Fibroblast of villous mesenchyme (primary cell): ENCODE measurements at places on chromosomes 2 and 18. TPM values are rescaled to one million over a fixed set of nuclear protein-coding genes. Genes with fewer than 3 reads are reported as not detected.

DNA sequence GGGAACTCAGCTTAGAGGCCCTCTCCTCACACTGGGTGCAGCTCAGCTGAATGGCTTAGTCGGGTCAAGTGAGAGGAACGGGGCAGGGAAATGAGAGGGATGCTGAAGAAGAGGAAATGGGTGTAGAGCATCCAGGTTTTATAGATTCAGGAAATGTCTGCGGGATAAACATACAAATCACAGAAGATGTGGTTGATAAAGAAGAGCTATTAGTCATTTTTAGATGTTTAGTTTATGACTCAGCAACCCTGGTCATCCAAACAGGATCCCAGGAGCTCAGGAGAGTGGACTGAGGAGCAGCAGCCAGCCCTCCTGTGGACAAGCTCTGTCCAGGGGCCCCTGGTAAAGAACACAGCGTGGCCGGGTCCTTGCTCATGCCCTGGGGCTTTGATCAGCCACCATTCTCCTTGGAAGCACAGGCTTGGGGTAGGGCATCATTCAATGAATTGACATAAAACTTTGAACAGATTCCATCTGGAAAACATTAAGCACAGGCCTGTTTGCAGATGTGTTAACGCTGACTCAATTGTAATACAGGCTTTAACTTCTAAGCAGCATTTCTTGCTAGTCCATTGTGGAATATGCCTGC is 83.0 kb downstream of the NPAS2 start:
- peak; percentile 97 for DNase-seq

DNA sequence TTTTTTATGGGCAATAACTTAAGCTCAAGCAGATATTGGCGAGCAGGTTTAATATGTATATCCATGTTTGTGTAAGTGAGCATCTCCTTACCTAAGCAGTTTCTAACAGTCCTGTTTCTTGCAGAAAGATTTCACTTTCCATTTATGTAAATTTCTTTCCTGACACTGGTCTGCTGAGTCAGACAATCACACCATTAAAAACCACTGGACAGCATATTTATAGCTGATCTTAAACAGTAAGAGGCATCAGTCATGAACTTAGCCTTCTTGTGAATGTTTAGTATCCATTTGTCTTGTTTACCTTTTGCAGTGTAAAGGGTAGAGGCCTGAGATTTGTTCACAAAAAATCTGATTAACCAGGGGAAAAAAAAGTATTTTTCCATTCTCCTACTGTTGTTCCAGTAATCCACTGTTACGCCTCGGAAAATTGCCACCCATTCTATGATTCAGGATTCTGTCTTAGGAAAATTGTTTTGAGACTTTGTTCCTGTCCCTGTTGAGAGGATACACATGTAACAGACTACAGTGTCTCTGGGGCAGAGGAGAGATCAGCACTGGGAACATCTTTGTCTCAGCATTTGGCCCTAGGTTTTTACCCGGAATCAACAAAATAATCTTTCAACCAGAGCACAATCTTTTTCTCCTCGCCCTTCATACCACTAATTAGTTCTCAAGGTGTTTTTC is 521.0 kb upstream of the NRP2 start:
- peak; percentile 90 for DNase-seq

DNA sequence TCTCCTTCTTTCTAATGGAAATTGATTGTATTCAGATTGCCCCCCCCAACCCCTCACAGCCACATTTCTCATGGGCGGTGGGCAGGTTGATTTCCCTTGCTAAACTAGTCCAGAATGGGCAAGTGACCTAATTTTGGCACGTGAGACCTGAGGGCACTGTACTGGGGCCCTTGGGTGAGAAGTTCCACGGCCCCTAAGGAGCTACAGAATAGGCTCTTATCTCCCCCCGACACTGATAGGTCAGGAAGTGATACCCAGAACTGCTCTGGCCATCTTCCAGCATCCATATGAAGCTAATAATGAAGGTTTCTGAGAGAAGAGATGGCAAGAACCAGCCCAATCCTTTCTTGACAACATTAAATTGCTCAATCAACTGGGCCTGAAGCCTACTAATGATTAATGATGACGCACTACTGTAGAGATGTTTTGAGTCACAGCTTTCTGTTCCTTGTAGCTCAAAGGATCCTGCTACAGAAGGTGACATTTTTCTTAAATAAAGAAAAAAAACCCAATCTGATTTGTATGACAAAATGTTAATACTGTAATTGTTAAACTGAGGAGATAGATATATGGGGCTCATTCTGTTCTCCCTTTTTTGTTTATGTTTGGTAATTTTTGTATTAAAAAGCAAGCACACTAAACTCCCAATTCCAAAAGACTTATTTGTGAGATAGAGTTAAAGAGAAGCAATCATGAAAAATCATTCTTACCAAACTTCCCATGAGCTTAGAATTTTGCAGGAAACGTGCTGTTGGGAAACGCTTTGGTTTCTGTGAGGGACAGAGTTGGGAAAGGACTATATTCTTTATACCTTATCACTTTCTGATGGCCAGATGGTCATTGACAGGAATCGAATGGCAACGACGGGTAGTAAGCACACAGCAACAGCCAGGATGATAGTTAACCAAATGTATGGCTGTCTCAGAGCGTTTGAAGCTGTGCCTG is 28.2 kb upstream of the NARS1 start:
- peak; percentile 76 for DNase-seq

DNA sequence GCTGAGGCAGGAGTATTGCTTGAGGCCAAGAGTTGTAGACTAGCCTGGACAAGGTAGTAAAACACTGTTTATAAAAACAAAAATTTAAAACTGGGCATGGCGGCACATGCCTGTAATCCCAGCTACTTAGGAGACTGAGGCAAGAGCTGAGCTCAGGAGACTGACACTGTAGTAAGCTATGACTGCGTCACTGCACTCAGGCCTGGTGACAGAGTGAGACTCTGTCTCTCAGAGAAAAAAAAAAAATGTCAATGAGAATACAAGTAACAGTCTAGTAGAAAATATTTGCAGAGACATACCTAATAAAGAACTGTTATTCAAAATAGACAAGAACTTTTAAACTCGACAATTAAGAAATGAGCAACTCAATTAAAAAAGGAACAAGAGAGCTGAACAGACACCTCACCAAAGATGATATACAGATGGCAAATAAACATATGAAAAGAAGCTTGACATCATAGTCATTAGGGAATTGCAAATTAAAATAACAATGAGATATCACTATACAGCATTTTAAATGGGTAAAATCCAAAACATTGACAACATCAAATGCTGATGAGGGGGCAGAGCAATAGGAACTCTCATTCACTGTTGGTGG is 624.3 kb upstream of the ZEB2 start:
- DNase-seq, result no peak

DNA sequence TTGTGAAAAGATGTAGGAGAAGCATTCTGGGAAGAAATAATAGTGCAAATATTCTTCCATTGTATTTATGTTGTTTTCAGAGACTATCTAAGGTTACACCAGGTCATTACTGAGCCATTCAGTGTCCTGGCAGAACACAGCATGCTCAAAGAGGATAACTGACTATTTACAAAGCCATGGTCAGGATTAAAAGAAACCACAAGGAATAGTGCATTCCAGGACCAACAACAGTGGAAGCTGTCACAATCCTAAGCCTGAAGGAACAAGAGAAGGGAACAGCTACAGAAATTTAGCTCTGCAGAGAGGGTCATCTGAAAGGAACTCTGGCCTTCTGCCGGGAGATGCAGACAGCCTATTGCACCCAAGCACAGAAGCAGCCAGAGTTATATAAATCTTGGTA is 116.7 kb downstream of the DSC3 start:
- no peak for DNase-seq

DNA sequence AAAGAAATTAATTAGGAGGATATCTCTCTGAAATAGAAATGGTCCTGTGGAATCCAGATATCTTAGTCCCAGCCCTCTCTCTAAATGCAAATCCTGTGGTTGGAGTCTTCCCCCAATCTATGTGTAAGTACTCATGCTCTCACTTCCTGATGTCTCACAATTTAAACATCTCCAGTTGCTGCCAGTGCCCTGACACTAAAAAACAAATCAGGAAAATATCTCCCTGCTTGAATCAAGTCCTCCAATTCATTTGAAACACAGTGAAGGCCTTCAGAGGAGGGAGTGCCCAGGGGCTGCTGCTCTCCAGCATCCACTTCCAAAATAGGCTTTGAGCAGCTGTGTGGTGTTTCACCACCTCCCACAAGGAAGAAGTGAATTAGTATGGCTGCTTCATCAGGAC is 413.8 kb downstream of the RAD51AP2 start:
- peak; percentile 59 for DNase-seq

DNA sequence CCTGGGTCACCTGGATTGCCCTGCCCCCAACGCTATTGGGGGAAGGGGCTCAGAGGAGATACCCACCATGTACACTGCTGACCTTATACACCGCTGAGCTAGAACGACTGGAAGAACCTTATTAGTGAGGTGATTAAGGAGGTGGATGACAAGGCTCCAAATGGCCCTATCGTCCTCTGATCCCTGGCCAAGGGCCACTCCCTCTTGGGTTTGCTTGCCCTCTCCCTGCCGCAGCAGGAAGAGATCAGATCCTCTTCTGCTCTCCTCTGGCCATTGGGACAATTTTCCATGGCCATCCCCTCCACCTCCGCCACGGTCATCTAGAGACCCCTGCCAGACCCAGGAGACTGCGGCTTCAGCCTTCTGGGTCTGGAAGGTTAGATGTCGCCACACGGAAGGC is 1.2 kb downstream of the ZNF514 start:
- DNase-seq, result no peak

Gene ATOH8
- 6.8 and 9.1 TPM in 2 replicates for total RNA-seq

Gene ZNF385B
- not detected in 2 replicates for total RNA-seq
